ENCODE measurements at places on chromosomes 13 and 19.

- no peak for DNase-seq
Observed at GRCh38 chr19:35063940-35064818, 22.7 kb downstream of the HPN start.

DNA sequence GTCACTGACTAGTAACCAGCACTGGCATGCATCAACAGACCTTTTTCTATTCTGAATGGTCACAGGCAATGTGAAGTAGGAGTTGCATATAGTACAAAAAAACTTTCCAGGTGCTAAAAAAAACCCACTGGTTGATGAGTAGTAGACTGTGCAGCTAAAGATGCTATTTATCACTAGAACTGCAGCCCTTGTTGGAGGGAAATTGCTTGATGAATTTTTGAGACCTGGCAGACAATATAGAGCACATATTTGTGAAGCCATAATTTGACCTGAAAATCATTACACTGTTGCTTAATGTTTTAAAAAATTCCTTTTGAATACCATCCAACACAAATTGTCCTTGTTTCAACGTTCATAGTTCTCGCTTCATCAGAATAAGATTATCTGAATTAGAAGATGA lies 441.0 kb downstream of the KLF12 start:
- no peak for DNase-seq

GRCh38 chr19:35991731-35992450 lies 3.1 kb upstream of the SDHAF1 start:
- no peak for DNase-seq

GRCh38 chr13:67318860-67319259 lies 88.7 kb upstream of the PCDH9 start:
- no peak for DNase-seq
